ENCODE measurements at places on chromosomes 1 and 21. TPM values are rescaled to one million over a fixed set of nuclear protein-coding genes. Genes with fewer than 3 reads are reported as not detected.

Gene SYPL2
- total RNA-seq = 1.7 TPM

Gene CFHR4
- total RNA-seq = not detected

Gene CSRP1
- total RNA-seq = 120 TPM

Gene SERTAD4
- total RNA-seq = 16.7 TPM

Gene PTGFR
- total RNA-seq = 77.5 TPM

Gene TMEM201
- 2.8 TPM for total RNA-seq

Gene ISG15
- total RNA-seq = 39.6 TPM

Gene SRGAP2B
- 99.2 TPM for total RNA-seq

Gene HTR6
- total RNA-seq = 0.09 TPM

Gene ZNF691
- total RNA-seq = 7.4 TPM

Gene ADIPOR1
- total RNA-seq = 104 TPM

Gene ERG
- total RNA-seq = 9.9 TPM

Gene ADGRL4
- total RNA-seq = 139 TPM

Gene NTMT2
- not detected for total RNA-seq

Gene IGSF5
- not detected for total RNA-seq

Gene MTMR11
- total RNA-seq = 7.3 TPM

Gene TFF1
- not detected for total RNA-seq

Gene TOMM40L
- total RNA-seq = 9.1 TPM

Gene EFNA3
- total RNA-seq = not detected

Gene FAM43B
- 0.90 TPM for total RNA-seq

Gene KIF14
- 13.4 TPM for total RNA-seq

Gene PRAMEF33
- total RNA-seq = not detected

Gene NR0B2
- not detected for total RNA-seq

Gene ZNF593OS
- total RNA-seq = not detected

Gene CD247
- total RNA-seq = 0.16 TPM

Gene GRHL3
- not detected for total RNA-seq

Gene ZBTB8B
- total RNA-seq = not detected

Gene C1orf226
- total RNA-seq = not detected

Gene TINAGL1
- 99.8 TPM for total RNA-seq

Gene FAM78B
- 0.27 TPM for total RNA-seq

Gene ATP1A4
- total RNA-seq = not detected

Gene CAPN2
- total RNA-seq = 481 TPM

Gene SMG5
- 43.3 TPM for total RNA-seq

Gene FMO4
- 7.2 TPM for total RNA-seq

Gene DNASE2B
- not detected for total RNA-seq

Gene MEGF6
- total RNA-seq = 103 TPM

Gene DPT
- 8.8 TPM for total RNA-seq

Gene YY1AP1
- total RNA-seq = 25.7 TPM

Gene SPRR2B
- total RNA-seq = not detected

Gene SLAMF8
- total RNA-seq = not detected

Gene MAP10
- total RNA-seq = 1.5 TPM

Gene TTC3
- total RNA-seq = 615 TPM

Gene SPRR1A
- not detected for total RNA-seq

Gene KCNE1
- total RNA-seq = 0.74 TPM
